ENCODE measurements at places on chromosomes 2 and 18.

GRCh38 chr2:196750977-196751631, 48.4 kb downstream of the GTF3C3 start:
- peak; percentile 56 for DNase-seq

GRCh38 chr2:12428324-12428723, 288.4 kb upstream of the TRIB2 start:
- DNase-seq, result no peak

DNA sequence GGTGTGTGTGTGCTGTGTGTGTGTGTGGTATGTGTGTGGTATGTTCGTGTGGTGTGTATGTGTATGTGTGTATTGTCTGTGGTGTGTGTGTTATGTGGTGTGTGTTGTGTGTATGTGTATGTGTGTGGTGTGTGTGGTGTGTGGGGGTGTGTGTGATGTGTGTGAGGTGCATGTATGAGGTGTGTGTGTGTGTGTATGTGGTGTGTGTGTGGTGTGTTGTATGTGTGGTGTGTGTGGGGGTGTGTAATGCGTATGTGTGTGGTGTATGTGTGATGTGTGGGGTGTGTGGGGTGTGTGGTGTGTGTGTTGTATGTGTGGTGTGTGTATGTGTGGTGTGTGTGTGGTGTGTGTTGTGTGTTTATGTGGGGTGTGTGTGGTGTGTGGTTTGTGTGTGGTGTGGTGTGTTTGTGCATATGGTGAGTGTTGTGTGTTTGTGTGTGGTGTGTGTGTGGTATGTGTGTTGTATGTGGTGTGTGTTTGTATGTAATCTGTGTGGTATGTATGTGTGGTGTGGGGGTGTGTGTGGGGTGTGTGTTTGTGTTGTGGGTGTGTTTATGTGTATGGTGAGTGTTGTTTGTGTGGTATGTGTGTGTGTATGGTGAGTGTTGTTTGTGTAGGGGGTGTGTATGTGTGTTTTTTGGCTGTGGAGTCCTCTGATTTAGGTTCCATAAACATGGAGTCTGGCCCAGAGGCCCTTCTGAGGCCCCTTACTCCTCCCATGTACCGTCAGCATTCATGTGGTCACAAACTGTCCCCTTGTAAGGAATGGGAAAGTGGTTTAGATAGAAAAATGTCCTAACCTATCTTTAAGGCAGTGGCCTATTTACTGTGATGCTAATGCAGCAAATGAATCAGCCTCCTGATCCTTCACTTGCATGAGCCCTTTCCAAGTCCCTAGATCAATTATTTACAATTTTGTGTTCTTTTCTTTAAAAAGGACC, 116.0 kb downstream of the ALPK2 start:
- no peak for DNase-seq

GRCh38 chr2:73081181-73081671, 9.7 kb upstream of the SFXN5 start:
- DNase-seq, result no peak

DNA sequence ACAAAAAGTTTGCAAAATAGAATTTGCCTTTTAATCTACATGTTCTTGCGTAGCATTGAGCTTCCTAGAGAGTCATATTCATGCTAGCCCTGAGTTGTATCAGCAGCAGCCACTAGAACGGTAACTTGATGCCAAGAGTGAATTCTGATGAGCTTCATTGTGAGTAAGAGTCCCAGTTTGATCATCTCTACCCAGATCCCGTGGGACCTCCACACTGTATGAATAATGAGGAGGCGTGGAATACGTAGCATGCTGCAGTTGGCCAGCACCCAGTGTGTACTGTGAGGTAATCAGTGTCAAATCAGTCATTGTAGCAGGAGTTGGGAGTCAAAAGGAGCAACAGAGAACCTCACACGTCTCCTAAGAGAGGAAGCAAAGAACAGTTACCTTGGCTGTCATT, 197.9 kb downstream of the NEDD4L start:
- DNase-seq, result no peak

- no peak for DNase-seq
Measured at GRCh38 chr2:20351555-20352229, 1.0 kb upstream of the PUM2 start.

- no peak for DNase-seq
Measured at GRCh38 chr2:68978098-68978497, 3.7 kb downstream of the GKN1 start.

DNA sequence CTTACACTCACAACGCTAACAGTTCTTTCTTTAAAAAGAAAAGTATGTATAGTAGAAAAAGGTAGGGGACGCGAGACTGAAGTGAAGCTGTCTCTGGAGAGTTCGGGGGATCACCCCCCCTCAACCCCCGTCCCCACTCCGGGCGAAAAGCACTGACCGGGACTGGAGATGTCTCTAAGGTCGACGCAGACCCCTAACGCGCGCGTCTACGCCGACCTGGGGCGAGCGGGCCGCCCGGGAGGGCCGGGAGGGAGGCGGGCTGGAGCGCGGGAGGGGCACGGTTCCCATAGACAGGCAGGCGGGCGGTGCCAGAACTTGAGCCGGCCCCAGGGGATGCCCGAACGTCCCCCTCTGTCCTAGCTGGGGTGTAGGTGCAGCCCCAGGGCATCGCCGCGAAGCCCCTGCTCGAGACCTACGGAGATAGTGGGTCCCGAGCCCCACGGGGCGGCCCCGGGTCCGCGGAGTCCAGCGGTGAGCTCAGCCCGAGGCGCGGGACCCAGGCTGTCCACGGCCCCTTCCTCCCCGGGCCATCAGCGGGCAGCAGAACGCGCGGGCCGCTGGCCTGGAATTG, 82.2 kb downstream of the CHRNA1 start:
- no peak for DNase-seq

- DNase-seq, result no peak
Measured at GRCh38 chr2:130371723-130372054, 15.8 kb downstream of the PTPN18 start.

GRCh38 chr2:164464376-164464775, 156.9 kb downstream of the GRB14 start:
- DNase-seq, result no peak

DNA sequence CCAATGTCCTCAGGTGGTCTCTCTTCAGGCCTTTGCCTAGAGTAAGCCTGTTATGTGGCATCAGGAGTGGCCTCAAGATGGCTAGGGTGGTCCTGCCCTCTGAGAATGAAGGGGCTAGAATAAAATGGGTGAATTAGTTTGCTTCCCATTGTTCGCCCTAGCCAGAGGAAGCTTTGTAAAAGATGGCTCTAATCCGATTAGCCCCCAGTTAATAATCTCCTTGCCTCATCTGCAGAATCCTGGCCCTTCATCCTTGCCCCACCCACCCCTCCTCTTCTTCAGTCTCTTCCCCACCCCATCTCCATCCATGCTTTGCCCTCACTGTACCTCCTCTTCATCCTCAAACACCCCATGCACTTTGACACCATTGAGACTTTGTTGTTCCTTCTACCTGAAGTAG, 57.4 kb upstream of the LGALSL start:
- DNase-seq, result no peak

- DNase-seq, result no peak
Measured at GRCh38 chr2:113080134-113080533, 12.4 kb downstream of the IL1F10 start.

- no peak for DNase-seq
Measured at GRCh38 chr2:88765154-88765888, 73.8 kb downstream of the RPIA start.

DNA sequence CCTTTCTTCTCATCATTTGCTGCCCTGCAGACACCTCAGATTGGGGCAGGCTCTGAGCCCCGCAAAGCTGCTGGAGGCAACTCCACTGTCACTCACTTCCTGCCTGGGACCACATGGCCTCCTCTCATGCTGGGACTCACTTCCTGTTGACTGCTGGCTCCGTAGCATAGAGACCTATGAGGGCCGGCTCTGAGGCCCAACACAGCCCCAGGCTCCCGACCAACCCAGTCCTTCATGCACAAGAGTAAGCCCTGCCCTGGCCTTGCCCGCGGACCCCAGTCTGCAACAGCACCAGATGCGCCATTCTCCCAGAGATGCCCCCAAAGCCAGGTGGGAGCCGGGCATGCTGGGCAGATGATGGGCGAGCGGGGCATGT, 55.7 kb downstream of the DNMT3A start:
- peak; percentile 47 for DNase-seq

DNA sequence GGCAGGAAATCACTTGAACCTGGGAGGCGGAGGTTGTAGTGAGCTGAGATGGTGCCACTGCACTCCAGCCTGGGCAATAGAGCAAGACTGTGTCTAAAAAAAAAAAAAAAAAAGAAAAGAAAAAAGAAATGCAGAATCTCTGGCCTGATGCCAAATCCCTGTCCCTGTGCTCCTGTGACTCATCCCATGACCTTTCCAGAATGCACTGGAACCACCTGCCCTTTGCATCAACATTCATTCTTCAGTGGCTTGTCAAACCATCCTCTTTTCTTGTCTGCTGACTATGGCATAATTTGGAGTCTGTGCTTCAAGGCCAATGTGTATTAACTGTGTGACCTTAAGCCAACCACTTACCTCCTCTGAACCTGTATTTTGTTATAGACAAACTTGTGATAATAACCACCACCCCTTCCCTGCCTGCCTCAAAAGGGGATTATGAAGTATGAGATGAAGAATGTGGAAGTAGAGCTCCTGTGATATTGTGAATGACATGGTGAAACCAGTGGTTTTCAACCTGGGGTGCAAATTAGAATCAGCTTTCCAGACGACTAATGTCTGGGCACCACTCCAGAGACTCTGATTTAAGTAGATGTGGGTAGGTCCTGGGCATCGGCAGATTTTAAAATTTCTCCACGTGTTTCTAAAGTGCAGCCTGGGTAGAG, 189.3 kb downstream of the CLIP4 start:
- no peak for DNase-seq

GRCh38 chr2:27723372-27724144, 48.0 kb upstream of the MRPL33 start:
- DNase-seq, result peak; percentile 67

GRCh38 chr2:128413014-128413717, 94.5 kb upstream of the HS6ST1 start:
- no peak for DNase-seq

GRCh38 chr2:127400897-127401756, 13.4 kb upstream of the MAP3K2 start:
- no peak for DNase-seq

DNA sequence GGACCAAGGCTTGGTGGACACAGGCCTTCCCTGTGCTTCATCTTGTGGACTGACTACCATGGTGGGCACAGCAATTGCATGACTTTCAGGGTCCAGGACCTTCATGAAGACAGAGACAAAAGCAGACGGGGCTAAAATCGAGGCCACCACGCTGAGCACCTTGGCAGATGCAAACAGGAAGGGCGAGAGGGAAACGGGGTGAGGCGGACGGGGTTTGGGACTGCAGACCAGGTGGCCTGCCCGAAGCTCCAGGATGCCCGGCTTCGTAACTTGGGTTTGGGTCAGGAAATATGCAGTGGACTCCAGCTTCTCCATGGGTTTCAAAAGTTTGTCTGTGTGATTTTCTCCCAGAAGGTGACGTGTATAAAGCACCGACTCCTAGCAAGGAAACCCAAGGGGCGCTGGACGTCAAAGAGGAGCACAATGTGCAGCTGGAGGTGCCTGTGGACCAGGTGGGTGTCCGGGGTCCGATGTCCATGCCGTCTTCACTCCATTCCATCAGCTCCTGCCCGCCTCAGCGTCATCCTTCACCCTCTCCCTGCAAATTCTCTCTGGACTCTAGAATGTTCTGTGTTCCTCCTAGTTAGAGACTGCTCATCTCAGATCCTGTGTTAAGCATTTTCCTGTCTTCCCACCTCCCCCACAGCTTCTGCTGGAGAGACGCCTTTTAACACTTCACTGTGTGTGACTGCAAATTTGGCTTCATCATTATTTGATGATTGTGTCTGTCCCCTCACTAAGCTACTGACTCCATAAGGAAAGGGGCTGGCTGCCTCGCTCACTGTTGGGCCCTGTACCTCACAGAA, 65.8 kb downstream of the DCDC2C start:
- no peak for DNase-seq

- no peak for DNase-seq
Measured at GRCh38 chr2:241974851-241975592, 105.5 kb downstream of the RTP5 start.

- DNase-seq, result no peak
Measured at GRCh38 chr2:6845312-6845711, 20.4 kb downstream of the CMPK2 start.

GRCh38 chr2:186717320-186718007, 23.6 kb downstream of the FAM171B start:
- DNase-seq, result peak; percentile 51

- no peak for DNase-seq
Measured at GRCh38 chr2:892892-893291, 57.8 kb upstream of the SNTG2 start.

GRCh38 chr2:180364719-180365118, 357.6 kb upstream of the CWC22 start:
- DNase-seq, result no peak

DNA sequence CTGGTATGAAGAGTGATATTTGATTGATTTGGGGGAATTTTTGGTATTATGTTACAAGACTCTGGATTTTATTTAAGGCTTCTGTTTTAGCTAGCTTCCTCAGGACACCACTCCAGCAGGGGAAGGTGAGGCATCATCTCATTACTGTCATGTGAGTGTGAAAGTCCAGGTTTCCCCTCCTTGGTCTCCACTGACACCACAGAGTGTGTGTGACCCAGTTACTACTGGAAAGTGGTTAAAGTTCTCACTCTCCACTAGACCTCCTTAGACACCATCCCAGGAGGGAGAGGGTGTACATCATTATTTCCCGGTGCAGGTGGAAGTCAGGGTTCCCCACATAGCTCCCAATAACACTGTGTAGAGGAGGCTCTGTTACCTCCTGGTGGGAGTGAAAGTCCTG, 35.8 kb upstream of the EPG5 start:
- no peak for DNase-seq

DNA sequence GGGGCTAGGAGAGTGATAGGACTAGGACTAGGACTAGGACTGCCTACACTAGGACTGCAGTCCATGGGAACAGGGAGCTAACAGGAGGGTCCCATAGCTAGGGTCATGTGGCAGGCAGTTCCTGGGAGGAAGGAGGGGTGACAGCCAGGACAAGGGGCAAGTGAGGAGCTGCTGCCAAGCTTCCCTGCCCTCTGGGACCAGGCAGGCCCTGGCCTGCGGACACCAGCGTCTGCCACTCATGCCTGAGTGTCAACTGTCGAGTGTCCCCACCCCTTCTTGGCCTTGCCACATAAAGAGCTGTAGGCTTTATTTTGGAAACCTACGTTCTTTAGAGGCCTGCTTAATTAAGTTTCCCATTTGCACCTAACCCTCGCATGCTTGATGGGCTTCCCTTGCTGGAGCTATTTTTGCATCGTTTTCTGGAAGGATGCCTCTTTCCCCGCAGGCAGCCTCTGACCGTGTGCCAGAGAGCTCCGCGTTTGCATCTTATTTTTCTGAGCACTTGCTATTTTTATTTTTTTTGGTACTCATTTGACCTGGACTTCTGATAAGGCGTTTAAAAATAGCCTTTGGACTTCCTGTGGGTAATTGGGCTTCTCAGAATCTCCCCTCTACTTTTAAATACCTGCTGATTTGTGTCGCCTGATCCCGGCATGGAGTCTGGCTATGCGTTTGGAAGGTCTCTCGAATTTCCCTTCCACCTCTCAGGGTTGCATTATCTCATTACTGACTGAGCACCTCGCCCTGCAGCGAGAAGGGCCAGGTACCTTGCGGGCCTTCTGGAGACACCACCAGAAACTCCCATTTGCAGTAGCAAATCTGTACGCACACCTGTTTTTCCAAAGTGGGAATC, 66.4 kb downstream of the SH3RF3 start:
- peak; percentile 69 for DNase-seq

- DNase-seq, result no peak
Measured at GRCh38 chr2:192091476-192091875, 103.3 kb downstream of the TMEFF2 start.
